ENCODE measurements at places on chromosomes 5 and 9.

DNA sequence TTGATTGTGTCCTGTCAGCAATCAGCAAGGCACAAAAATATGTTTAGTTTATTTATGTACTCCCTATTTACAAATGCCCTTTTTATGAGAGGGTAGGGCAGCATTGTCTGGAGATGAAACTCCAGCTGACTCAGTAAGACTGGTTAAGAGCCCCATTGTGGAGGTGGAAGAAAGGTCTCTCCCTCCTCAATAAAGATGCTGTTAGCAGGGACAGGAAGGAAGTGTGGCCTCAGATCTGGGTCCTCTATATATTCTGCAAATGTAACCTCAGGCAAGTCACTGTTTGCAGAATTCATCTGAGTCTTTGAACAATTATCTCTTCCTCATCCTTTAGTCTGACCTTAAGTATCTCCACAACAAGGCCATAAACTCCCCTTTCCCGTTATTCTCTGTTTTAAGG, 48.3 kb upstream of the TRAF1 start:
- no peak for DNase-seq

DNA sequence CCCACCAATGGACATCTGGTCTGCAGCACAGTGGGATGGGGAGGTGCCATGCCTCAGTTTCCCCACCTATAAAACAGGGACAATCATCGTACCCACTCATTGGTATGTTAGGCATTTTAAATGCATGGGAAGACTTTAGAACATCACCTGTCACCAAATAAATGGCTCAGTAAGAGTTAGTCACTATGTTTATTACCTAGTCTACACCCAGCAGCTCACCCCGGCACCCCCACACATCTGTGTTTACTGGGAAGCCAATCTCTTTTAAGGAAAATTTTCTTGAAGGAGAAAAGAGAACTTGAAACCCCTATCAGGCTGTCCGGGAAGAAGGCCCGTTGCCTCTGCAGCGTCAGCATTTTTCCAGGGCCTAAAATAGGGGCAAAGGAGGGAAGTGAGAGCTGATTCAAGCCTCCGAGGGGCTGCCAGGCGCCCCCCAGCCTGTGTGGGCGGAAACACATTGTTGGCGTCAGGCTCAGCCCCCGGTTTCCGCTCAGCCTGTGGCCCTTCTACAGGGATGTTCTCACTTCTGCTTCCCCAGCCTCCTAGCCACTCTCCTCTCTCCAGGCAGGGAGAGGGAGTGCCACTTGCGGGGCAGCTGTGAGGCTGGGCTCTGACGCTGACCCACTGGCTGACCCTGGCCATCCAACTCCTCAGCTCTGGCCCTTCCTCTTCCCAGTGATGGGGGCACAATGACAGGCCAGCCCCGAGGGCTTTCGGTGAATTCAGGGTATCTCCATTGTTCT, 4.6 kb downstream of the CSF1R start:
- DNase-seq = no peak

DNA sequence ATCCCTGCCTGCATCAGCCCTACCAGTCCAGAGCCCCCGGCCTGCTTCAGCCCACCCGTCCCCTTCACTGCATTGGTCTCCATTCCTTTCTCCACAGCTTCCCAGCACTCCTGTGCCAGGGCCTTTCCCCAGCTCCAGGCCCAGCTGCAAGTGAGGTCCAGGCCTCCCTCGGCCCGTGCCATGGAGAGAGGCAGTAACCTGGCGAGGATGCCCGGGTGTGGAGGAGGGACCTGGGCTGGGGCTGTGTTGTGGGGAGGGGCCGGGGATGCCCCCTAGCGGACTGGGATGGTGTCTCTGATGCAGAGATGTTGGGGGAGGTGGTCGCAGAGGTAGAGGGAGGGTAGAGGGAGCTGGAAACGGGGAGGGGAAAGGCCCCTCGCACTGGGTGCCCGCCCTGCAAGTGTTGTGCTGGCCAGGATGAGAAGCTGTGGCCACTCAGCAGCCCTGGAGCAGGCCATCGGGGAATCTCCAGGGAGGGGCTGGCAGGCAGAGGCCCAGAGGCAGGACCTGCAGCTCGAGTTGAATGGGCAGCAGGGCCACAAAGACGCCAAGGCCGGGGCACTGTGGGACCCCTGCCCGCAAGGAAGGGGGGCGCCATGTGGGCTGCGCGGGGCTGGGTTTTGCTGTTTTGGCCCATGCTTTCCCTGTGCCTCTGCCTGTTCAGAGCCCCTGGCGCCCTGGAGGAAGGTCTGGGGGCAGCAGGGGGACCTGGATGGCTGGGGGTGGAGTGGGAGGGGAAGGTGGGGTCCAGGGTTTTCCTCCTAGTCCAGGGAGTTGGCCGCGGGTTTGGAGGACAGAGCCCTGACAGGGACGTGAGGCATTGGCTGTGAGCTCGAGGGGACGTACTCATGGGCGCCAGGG, 26.0 kb upstream of the NKD2 start:
- no peak for DNase-seq

DNA sequence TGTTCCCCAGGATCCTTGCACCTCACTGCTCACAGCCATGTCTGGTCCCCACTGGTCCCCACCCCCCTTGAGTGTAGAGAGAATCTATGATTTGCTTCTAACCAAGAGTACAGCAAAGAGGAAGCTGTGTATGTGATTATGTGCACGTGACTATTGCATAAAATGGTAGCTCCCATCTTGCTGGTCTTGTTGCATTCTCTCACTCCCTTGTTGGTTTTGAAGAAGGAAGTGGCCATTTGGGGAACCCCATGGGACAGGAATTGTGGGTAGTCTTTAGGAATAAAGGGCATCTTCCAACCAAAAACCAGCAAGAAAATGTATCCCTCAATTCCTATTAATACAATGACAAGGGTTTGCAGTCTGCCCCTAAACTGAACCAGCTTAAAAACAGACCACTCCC, 5.2 kb upstream of the FCN2 start:
- DNase-seq = no peak

DNA sequence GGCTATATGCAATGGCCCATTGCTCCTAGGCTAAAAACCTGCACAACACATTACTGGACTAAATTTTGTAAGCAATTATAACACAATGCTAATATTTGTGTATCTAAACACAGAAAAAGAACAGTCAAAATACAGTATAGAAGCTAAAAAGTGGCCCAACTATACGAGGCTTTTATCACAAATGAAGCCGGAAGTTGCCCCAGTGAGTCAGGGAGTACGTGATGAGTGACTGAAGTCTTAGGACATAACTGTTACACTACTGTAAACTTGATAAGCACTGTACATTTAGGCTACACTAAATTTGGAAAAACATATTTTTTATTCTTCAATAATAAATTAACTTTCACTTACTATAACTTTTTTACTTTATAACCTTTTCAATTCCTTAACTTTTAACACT, 105.2 kb upstream of the PRR16 start:
- no peak for DNase-seq

DNA sequence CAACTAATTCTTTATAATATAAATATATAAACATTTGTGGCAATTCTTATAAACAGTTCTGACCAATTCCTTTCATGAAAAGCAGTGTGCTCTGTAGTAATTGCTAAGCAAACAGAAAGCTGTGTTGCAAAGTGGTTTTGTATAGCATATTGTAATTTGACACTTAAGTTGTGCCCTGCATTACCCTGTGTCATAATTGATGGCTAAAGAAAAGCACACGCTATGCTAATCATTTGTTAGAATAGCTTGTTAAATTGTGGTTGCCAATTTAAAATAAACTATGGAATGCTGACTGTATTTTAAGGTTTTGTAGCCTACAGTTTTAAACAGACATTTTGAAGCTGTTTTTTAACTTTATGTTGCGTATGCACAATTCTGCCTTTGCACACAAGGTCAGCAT, 140.0 kb downstream of the PBX3 start:
- no peak for DNase-seq

DNA sequence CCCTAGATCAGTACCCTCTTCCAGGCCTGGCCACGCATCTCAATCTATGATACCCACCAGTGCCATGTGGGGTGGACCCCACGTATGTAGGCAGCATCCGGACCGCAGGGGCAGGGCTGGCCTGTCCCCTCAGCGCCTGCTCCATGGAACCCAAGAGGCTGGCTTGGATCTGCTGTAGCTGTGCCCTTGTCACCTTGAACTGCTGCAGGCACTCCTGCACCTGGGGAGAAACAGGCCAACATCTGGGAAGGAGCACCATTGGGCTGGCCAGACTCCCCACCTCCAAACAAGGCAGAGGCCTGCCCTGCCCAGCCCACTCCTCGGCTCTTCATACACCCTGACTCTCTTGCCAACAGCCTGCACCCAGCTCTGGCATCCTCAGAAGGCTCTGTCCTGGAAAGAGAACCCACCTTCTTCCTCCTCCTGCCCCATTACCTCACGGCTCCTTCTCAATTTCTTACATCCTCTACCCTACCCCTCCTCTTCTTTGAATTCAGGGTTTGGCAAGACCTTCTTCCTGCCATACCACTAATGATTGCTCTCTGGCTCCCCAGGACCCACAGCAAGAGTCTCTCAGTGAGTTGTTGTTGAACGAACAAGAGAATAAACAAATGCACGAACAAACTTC, 7.7 kb downstream of the HK3 start:
- no peak for DNase-seq

DNA sequence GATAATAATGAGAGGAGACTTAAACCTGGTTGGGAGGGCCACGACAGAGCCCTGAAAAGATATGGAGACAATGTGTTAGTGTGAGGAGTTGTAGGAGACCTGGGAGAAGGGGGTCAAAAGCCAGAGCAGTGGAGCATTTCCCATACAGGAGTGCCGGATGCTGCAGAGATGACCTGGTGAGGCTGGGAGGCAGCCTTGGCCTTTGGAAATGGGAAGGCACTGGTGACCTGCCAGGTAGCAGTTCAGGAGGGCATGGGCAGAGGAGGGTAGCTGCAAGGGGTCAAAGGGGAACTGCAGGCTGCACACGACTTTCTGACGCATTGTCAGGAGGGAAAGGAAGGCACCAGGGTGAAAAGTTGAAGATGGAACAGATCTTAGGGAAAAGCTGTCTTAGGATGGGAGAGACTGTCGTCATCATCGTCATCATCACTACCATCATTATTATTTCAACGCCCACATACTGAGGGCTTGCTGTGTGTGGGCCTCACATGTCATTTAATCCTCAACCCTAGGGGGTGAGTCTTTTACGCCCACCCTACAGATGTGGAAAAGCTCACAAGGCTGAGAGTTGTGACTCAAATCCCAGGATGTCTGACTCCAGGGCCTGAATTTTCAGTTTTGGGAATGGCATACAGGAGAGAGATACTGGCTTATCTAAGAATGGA, 13.3 kb downstream of the ARAP3 start:
- DNase-seq = no peak

GRCh38 chr5:1399737-1400136, 45.5 kb downstream of the SLC6A3 start:
- no peak for DNase-seq

GRCh38 chr5:54736003-54736797, 218.6 kb downstream of the SNX18 start:
- no peak for DNase-seq

GRCh38 chr9:16579872-16580432, 290.5 kb downstream of the BNC2 start:
- no peak for DNase-seq

- no peak for DNase-seq
Measured at GRCh38 chr5:77028631-77029375, 1.4 kb upstream of the AGGF1 start.

DNA sequence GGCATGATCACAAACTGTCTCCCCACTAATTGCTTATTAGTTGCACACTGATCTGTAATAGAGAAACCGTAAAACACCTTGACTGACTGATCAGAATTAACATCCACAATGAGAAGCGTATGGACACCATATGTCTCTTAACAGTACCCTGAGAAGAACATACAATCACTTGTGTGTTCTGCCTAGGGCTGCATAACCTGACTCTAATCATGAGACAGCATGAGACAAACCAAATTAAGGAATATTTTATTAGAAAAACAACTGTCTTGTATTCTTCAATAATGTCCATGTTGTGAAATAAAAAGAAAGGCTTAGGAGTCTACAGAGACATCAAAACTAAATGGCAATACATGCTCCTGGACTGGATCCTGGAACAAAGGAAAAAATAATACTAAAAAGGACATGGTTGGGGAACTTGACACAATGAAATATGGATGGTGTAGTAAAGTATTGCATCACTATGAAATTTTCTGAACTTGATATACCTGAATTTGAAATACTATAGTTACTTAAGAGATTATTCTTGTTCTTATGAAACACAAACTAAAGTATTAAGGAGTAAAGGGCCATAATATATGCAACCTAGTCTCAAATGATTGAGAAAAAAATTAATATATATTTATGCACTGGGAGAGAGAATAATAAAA, 162.1 kb downstream of the CWC27 start:
- DNase-seq = no peak

- no peak for DNase-seq
Measured at GRCh38 chr9:120917929-120918762, 8.4 kb downstream of the TRAF1 start.

- no peak for DNase-seq
Measured at GRCh38 chr9:117035546-117035945, 348.4 kb downstream of the TRIM32 start.

DNA sequence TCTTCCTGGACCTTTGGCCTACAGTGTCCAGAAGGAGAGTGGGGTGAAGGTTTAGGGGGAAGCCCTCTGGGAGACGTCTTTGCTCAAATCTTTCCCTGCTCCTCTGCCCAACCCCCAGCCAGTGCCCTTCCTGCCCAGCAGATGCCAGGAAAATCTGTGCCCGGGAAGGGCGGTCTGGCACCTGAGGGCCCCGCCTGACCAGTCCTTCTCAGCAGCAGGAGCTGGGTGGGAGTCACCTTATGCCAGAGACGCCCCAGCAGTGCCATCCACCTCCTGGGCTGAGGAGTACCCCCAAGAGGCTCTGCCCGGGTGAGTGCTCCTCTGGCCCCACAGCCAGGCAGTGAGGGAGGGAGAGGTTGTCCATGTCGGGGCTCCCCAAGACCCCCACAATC, 14.9 kb upstream of the CERCAM start:
- DNase-seq = no peak

- DNase-seq = no peak
Measured at GRCh38 chr5:169270827-169271226, 30.1 kb downstream of the SLIT3 start.

- DNase-seq = no peak
Measured at GRCh38 chr5:6849316-6850105, 136.3 kb downstream of the TENT4A start.

DNA sequence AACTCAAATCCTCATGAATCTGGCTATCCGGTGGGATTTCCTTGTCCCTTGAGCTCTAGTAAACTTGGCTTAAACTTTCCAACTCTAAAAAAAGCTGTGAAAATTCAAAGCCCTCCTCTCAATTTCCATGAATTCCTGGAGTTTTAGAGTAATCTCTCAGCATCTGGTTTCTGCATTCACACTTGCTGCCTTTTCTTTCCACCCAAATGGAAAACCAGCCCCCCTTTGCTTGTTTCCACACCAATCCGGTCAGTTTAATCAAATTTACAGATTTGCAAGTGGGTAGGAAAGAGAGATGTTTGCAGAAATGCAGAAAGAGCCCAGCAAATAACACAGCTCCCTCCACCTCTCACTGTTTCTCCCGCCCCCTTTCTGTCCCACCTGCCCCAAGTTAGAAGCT, 91.1 kb downstream of the ENC1 start:
- DNase-seq = no peak

All from T follicular helper cell (primary cell).